ENCODE measurements at places on chromosomes 1 and 21. TPM values are rescaled to one million over a fixed set of nuclear protein-coding genes. Genes with fewer than 3 reads are reported as not detected.

Gene NCMAP
- 0.12 TPM for polyA plus RNA-seq

Gene ZFP69B
- polyA plus RNA-seq = 2.1 TPM

Gene AADACL3
- polyA plus RNA-seq = not detected

Gene GREM2
- 2.1 TPM for polyA plus RNA-seq

Gene GCSAML
- polyA plus RNA-seq = not detected

Gene LCE1F
- not detected for polyA plus RNA-seq

Gene GNAT2
- polyA plus RNA-seq = not detected

Gene CLDN17
- not detected for polyA plus RNA-seq

Gene HOOK1
- 9.9 TPM for polyA plus RNA-seq

Gene IL12RB2
- 7.3 TPM for polyA plus RNA-seq

Gene IFFO2
- 5.2 TPM for polyA plus RNA-seq

Gene CORT
- polyA plus RNA-seq = not detected

Gene TPM3
- polyA plus RNA-seq = 860 TPM

Gene HAPLN2
- polyA plus RNA-seq = not detected

Gene LAMC2
- not detected for polyA plus RNA-seq

Gene SRGAP2C
- 4.1 TPM for polyA plus RNA-seq

Gene CACNA1S
- polyA plus RNA-seq = not detected

Gene CDA
- polyA plus RNA-seq = not detected

Gene RNF186
- polyA plus RNA-seq = not detected

Gene SMG5
- polyA plus RNA-seq = 25.6 TPM

Gene OR2T35
- not detected for polyA plus RNA-seq

Gene CD1B
- polyA plus RNA-seq = not detected

Gene PLEKHO1
- 40.5 TPM for polyA plus RNA-seq

Gene SPRR2E
- polyA plus RNA-seq = not detected

Gene LRRC71
- polyA plus RNA-seq = not detected

Gene OR2T2
- polyA plus RNA-seq = not detected

Gene TSSK3
- polyA plus RNA-seq = 0.73 TPM

Gene TRIM17
- not detected for polyA plus RNA-seq

Gene RGS4
- polyA plus RNA-seq = not detected
